ENCODE measurements at places on chromosomes 6 and 20. TPM values are rescaled to one million over a fixed set of nuclear protein-coding genes. Genes with fewer than 3 reads are reported as not detected.
A peak's percentile ranks its signal among the peaks of the same experiment; 100 is the strongest.

DNA sequence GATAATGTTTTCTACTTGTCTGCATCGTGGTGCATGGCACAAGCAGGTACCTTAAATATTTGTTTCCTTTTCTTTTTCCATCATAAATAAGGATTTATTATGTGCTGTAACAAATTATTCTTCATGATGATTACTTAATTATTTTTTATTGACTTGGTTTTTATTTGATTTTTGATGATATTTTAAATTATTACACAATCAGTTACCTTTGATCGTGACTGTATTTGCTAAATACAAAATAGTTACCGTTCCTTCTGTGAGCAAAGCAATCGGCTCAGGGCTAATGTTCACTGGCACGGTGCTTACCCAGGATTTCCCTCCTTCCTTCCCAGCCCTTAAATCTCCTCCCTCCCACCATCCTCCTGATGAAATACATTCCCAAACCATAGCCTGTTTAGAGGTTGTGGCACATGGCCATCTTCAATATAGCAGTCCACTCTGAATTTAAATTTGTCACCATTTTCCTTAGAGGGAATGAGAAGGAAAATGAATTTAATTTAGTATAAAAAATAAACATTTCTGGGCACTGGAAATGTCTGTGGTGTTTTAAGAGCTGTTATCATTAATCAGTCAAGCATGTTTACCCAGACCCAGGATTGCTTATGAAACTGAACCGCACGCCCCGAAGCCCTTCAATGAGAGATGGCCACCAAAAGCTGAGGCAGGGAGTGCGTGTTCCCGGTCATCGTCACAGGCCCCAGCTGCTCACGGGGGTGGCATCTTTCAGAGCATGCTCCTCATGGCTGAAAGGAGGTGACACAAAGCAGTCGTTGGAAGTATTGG, 23.0 kb upstream of the EXOC2 start:
- no peak overlapping the region for H3K4me3 ChIP-seq
- H3K27me3 ChIP-seq: no peaks in the 10 kb centered on the region
- no peaks in the 10 kb centered on the region for H3K4me1 ChIP-seq
- no peak for DNase-seq
- no peak overlapping the region for H3K27ac ChIP-seq

GRCh38 chr6:42714098-42714761, 8.2 kb downstream of the PRPH2 start:
- no peak overlapping the region for H3K4me3 ChIP-seq
- H3K36me3 ChIP-seq: no peaks in the 10 kb centered on the region
- no peaks in the 10 kb centered on the region for H3K4me1 ChIP-seq

The PLCB4 gene
- 3.4 TPM for total RNA-seq

GRCh38 chr6:52516269-52516668, 60.6 kb downstream of the TRAM2 start:
- no peak for DNase-seq
- H3K36me3 ChIP-seq: no peaks in the 10 kb centered on the region
- H3K4me1 ChIP-seq: peaks cover 11% of the 10 kb centered on the region
- no peaks in the 10 kb centered on the region for H3K27me3 ChIP-seq
- no peak overlapping the region for H3K4me3 ChIP-seq
- no peak overlapping the region for H3K27ac ChIP-seq

DNA sequence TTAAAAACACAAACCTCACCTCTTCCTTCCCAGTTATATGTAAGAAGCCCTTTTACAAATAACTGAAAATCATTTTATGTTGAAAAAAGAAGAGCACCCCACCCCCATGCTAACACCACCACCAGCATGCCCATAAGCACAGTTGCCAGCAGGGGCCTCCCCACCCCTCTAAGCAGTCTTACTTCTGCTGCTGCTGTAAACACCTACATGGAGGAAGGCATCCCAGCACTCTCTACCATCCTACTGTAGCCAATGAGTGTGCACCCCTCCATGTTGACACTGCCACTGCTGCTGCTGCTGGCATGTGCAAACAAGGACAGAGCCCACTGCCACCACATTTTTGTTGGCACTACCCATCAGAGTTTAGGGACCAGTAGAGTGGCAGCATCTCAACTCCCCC, 49.6 kb upstream of the PHIP start:
- H3K27ac ChIP-seq: no peak overlapping the region
- DNase-seq: no peak
- no peak overlapping the region for H3K4me3 ChIP-seq
- no peaks in the 10 kb centered on the region for H3K27me3 ChIP-seq
- H3K4me1 ChIP-seq: no peaks in the 10 kb centered on the region
- H3K36me3 ChIP-seq: no peaks in the 10 kb centered on the region

The COL21A1 gene
- total RNA-seq: 4.2 TPM

DNA sequence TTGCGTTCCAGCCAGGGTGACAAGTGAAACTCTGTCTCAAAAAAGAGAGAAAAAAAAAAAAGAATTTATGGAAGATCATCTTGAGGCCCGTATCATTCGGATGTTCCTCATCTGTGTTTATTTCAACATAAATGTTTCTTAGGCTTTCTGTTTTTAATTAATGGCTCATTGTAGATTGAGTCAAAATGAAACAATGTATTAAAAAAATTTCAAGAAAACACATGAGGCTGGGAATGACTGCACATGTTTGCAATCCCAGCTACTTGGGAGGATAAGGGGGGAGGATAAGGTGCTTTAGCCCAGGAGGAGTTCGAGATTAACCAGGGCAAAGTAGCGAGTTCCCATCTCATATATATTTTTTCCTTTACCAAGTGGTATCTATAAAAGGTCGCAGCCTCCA, 47.3 kb downstream of the ITCH start:
- H3K27ac ChIP-seq: no peak overlapping the region
- H3K36me3 ChIP-seq: no peaks in the 10 kb centered on the region
- H3K4me1 ChIP-seq: peaks cover 9% of the 10 kb centered on the region
- no peak overlapping the region for H3K4me3 ChIP-seq
- no peaks in the 10 kb centered on the region for H3K27me3 ChIP-seq

DNA sequence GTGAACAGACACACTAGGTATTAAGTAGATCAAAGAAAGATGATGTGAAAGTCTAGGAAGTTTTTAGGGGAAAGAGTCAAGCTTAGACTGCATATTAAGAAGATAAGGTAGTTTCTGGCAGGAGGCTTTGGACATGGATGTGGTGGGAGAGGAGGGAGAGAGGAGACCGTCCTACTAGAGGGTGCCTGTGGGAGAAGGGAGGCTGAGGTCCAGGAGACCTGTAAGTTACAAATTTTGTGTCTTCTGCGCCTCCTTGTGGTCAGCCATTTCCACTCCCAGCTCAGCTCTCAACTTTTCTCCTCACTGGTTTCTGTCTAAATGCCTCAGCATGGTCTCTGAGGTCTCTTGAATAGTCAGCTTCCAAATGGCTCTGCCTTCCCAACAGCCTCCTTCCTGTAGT, 193.5 kb downstream of the UNC5CL start:
- H3K4me1 ChIP-seq: no peaks in the 10 kb centered on the region
- H3K27ac ChIP-seq: no peak overlapping the region
- DNase-seq: peak; percentile 52
- no peaks in the 10 kb centered on the region for H3K36me3 ChIP-seq

All from body of pancreas (tissue), 4 donors.